ENCODE measurements at places on chromosomes 2 and 18.

- DNase-seq, result peak; percentile 86
Observed at GRCh38 chr2:224221455-224221913, 180.4 kb downstream of the FAM124B start.

DNA sequence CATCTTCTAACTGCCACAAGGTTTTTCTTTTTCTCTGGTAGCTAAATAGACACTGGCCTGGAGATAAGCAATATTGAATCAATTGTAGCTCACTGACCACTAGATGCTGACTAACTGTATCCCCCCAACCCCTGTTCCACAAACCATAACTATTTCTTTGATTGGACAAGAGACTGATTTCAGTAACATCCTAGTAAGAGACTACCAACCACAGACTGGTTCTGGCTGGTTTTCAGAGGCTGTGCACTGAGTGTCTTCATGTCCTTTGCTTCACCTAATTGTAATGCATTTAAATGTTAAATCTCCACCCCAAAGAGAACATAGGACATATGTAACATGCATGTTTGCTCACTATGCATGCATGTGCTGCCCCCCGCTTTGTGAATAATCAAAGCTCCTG lies 3.2 kb upstream of the AAK1 start:
- no peak for DNase-seq

DNA sequence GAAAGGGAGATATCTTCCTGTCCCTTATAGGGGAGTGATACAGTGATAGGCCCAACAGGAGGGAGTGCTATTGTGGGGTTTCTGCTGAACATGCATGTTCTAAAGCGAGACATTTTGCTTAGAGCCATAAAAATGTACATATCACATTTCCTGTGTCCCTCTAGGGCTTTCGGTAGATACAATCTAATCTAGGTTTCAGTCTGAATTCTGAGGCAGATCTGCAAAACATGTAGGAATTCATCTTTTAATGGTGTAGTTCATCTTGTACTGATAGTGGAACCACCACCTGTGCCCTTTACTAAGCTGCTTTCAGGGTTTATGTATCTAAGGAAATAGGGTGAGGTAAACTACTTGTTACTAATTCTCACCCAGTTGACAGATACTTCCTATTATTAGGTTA lies 73.8 kb downstream of the SPTBN1 start:
- DNase-seq, result no peak

GRCh38 chr2:169345486-169346437 lies 16.6 kb downstream of the LRP2 start:
- DNase-seq, result no peak

DNA sequence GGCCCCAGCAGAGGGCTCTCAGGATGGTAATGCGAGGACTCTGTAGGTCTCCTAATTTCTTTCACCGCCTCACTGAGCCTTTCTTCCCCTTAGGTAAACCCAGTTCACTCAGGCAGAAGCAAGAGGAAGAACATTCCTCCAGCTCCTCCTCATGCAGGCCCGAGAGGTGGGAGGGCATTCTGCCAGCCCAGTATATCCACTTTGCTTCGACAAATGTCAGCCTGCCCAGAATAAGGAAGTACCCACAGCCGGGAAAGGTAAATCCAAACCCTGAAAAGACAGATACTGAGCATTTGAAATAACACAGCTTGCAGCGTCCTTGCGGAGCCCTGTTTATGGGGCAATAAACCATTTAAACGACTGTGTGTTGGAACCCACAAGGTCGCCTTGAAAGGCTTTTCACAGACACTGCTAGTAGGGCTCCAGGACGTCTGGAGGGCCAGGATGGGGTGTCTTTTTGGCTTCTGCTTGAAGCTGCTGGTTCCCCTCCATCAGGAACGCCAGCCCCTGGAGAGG lies 63.0 kb upstream of the STPG4 start:
- no peak for DNase-seq

DNA sequence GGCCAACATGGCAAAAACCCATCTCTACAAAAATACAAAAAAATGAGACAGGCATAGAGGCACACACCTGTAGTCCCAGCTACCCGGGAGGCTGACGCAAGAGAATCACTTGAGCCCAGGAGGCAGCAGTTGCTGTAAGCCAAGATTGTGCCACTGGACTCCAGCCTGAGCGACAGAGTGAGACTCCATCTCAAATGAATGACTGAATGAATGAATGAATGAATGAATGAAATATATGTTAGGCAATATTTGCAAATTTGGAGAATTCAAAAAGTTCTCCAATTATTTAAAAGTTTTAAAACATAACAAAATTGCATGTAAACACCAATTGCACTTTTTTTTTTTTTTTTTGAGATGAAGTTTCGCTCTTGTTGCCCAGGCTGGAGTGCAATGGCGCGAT lies 61.7 kb downstream of the STRN start:
- DNase-seq, result no peak
